ENCODE measurements at places on chromosomes 16 and 17.

DNA sequence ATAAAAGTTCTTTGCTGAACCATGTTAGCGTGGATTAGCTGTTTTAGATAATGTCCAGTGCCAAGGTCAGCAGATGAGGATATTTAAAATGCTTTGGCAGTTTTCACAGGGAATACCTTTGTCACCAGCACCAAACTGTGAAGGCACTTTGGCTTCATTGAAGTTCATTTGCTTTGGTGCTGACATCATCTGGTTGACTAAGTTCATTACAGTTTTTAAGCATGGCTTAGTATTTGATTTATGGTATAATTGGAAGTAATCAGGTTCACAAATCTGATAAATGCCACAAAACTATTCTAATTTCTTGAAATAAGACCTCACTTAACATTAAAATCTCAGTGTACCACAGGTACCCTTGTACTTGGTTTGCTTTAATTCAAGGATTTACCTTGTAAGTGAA, 4.3 kb downstream of the GID4 start:
- peak; percentile 49 for DNase-seq

- no peak for DNase-seq
Observed at GRCh38 chr17:42313389-42313772, 25.1 kb downstream of the STAT5A start.

DNA sequence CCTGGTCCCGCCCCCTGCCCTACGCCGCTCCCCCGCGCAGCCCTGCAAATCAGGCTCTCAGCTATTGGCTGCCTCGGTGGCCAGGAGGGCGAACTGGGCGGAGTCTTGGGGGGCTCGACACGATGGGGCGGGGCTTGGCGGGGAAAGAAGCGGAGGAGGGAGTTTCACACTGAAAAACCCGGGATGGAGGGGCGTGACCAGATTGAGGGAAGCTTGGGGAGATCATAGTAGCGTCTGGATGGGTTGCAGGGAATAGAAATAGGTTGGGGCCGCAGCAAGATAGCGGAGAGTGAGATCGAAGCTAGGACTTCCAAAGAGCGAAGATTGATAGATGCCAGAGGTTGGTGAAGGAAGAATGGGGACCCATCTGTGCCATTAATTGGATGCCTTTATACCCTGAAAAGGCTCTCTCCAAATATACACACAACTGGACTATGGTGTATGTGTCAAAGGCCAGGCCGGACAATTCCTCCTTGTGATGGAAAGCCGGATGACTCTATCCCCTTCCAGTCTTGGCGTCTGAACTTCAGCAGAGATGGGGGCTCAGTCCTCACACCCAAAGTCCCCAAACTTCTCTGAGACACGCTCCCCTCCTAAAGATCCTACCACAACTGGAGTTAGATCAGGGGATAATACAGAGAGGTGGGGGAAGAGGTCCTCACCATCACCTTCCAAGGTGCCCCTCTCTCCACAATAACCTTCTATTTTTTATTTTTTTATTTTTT, 376 bp upstream of the STAC2 start:
- peak; percentile 64 for DNase-seq

- DNase-seq, result peak; percentile 72
Observed at GRCh38 chr16:8620535-8620934, 963 bp upstream of the METTL22 start.

DNA sequence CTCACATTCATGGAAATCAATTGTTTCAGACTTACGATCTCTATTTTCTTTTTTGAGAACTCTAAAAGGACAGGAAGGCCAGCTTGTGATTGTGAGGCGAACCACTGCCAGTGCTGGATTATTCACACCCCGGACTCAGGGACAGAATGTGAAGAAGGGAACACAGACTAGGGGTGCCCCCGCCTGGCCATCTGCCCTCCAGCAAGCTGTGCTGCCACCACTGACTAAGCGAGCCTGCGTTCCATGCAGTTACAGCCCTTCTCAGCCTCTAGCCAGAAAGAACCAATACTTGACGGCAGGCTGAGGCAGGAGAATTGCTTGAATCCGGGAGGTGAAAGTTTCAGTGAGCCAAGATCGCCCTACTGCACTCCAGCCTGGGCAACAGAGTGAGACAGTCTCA, 2.8 kb downstream of the HAGH start:
- DNase-seq, result peak; percentile 73

- no peak for DNase-seq
Observed at GRCh38 chr16:4309102-4309832, 6.6 kb upstream of the GLIS2 start.

DNA sequence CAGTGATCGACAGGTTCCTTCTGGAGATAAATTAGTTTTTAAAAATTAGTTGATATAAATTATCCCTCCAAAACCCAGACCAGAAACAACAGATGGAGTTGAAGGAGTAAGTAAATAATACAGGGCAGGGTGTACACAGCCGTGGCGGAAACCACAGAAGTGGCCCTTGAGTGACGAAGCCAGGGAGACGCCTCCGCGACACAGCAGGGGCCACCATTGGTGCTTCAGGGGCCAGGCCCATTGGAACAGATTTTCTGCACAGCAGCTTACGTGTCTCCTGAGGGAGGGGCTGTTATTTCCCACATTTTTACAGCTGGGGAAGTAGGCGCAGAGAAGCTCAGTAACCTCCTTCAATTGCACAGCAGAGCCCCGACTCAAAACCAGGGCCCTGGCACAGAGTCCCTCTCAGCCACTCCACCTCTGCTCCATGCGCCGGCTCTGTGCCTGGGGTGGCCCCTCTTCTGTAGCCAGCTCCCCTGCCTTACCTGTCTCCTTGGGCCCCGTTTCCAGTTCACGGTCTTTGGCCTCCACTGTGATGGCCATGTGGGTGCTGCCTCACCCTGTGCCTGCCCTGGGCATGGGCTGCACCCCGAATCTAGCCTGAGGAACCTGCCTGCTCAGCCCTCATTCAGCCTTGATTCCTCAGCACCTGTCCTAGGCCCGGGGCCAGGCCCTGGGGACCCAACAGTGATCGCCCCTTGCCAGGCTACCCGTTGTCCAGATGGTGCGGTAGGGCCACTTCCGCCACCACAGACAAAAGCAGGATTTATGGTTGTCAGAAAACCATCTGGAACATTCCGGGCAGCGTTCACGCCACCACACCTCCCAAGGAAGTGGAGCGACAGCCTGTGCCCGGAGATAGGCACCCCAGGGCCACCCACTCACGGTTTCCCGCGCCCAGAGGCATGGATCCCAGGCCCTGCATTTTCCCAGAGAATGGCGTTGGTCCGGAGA, 128.5 kb upstream of the GSE1 start:
- DNase-seq, result no peak

DNA sequence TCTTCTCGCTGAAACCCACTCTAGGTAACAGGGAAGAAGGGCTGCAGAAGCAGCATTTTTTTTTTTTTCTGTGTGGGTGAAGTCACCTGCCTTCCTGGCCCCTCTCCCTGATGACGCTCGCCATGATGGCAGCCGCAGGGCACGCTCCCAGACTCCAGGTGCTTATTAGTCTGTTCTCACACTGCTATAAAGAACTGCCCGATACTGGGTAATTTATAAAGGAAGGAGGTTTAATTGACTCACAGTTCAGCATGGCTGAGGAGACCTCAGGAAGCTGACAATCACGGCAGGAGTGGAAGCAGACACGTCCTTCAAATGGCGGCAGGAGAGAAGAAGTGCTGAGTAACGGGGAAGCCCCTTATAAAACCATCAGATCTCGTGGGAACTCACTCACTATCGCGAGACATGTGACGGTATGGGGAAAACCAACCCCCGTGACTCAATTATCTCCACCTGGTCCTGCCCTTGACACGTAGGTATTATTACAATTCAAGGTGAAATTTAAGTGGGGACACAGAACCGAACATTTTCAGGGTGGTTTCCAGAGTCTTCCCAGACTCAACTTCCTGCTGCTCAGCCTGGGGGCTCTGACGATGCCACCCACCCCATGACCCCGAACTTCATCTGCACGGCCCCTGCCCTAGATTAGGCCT, 34.9 kb upstream of the NLRP1 start:
- no peak for DNase-seq

GRCh38 chr16:75922250-75922649, 196.0 kb upstream of the CPHXL start:
- DNase-seq, result no peak

DNA sequence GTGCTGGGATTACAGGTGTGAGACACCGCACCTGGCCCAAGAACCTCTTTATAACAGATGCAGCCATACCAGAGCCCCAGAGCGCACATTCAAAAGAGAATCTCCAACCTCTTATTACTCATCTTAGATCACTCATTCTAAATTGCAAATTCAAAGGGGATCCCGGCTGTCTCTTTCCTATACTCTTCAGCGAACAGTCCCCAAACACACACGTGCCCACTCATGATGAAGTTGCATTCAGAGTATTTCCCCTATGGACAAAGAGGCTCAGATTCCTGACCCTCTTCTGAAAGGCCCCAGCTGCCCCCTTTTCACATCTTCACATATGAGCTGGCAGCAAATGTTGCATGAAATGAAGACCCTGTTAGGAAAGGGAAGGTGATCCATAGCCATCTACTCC, 22.5 kb upstream of the ABR start:
- DNase-seq, result no peak

GRCh38 chr16:29900888-29901606, 759 bp downstream of the ASPHD1 start:
- no peak for DNase-seq

- DNase-seq, result no peak
Observed at GRCh38 chr17:43359469-43360110, 39.2 kb upstream of the ARL4D start.

DNA sequence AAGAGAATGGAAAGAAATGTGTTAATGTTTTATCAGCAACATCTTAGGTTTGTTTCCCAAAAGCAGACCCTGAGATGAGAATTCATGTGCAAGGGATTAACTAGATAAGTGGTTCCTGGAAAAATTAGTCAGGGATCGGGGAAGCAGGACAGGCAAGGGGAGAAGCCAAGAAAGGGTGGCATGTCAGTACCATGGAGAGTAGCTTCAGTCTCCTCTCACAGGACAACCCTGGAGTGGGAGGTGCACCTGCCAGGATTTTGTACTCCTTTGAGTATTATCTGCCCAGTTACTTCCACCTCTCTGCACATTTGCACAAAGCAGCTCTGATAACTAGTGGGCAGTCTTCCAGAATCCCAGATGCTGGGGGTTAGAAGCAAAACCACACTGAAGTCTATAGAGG, 117.0 kb downstream of the RGS9 start:
- DNase-seq, result peak; percentile 27

- no peak for DNase-seq
Observed at GRCh38 chr17:28290703-28291102, 28.3 kb upstream of the TMEM97 start.

DNA sequence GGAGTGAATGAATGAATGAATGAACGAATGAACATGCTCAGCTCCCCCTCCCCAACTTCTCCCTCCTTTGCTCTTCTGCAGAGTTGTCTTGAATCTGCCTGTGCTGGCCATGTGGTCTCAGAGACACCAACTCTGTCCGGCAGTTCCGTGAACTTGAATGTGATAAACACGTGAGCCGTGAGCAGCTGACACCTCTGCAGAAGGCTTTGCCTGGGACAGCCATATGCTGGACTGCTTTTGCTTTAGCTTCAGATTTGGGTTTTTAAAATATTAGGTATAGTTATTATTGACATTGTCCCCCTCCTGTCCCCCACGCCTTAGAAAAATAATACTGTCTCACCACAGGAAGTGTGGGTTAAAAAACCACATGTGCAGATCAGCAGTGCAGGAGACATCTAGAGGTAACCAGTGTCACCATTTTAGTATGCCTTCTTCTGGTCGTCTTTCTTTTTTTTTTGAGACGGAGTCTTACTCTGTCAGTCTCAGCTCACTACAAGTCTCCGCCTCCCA, 83.8 kb downstream of the ABCC1 start:
- DNase-seq, result no peak

GRCh38 chr17:72118335-72119076, 2.3 kb upstream of the SOX9 start:
- DNase-seq, result peak; percentile 91

DNA sequence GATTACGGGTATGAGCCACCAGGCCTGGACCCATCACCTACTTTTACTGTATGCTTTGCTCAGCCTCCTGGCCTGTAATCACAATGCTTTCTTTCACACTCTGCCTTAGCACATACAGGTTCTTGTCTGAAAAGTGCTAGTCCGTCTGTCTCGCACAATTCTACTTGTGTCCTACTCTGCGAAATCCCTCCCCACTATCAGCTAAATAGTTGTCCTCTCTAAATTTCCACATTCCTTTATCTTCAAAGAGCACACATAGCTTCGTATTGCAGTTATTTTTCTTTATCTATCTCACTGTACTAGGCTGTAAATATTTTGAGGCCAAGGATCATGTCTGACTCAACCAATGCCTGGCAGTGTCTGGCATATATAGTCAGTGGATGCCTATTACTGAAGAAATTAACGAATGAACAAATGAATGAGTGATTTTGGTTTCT, 38.5 kb upstream of the ETV4 start:
- DNase-seq, result peak; percentile 64

GRCh38 chr17:8894673-8895578, 27.5 kb upstream of the PIK3R6 start:
- DNase-seq, result peak; percentile 81

GRCh38 chr17:55463600-55463999, 42.0 kb upstream of the MMD start:
- no peak for DNase-seq

DNA sequence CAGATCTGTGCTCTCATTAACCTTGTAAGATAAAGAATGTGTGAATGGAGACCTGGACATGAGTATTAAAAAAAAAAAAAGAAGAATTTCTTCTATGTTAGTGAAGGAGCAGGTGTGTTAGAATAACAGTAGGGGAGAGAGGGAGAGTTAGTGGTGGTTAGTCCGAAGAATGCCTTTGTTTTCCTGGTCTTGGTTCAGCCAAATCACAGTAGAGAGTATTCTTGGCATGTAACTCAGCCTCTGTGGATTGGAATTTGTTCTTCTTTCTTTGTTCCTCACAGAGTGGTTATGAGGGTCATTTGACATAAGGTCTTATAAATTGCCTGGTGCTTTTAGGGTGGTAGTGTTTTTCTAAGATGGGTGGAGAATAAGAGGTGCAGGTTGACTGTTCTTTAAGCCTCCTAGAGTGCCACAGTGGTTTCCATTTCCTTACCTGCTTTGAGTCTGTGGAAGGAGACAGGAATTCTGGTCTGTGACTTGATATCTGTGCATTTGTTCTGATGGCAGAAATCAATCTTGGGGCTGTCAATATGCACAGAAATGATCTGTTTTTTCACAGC, 17.6 kb downstream of the NUP93 start:
- DNase-seq, result peak; percentile 26

GRCh38 chr17:58391302-58391984, 25.9 kb downstream of the RNF43 start:
- peak; percentile 67 for DNase-seq

- no peak for DNase-seq
Observed at GRCh38 chr17:57206928-57207327, 49.4 kb upstream of the MSI2 start.
